Uterus (tissue), 4 donors: ENCODE measurements at places on chromosomes 2 and 18. TPM values are rescaled to one million over a fixed set of nuclear protein-coding genes. Genes with fewer than 3 reads are reported as not detected.
A peak's percentile ranks its signal among the peaks of the same experiment; 100 is the strongest.

DNA sequence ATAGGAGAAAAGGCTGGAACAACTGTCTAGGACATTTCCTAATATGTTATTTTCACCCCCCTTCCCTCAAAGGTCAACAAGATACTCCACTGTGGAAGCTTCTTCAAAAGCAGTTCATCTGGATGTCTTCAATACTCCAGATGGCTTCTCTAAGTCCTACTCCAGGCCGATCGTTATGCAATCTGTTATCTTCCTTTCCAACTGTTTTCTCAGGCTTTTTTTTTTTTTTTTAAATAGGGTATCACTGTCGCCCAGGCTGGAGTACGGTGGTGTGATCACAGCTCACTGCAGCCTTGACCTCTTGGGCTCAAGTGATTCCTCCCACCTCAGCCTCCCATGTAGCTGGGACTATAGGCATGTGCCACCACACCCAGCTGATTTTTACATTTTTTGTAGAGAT is 26.3 kb downstream of the ATP8B1 start:
- no peak for DNase-seq
- peaks cover 4% of the 10 kb centered on the region for H3K4me1 ChIP-seq
- H3K4me3 ChIP-seq: no peak overlapping the region
- H3K27ac ChIP-seq: peak overlapping the region; percentile 98
- no peaks in the 10 kb centered on the region for H3K36me3 ChIP-seq
- no peaks in the 10 kb centered on the region for H3K27me3 ChIP-seq

- H3K27ac ChIP-seq: peak overlapping the region; percentile 24
- no peaks in the 10 kb centered on the region for H3K27me3 ChIP-seq
- peak; percentile 20 for DNase-seq
- H3K4me1 ChIP-seq: no peaks in the 10 kb centered on the region
These were observed 163.8 kb downstream of the ETAA1 start for GRCh38 chr2:67560771-67561456.

GRCh38 chr2:158539176-158540005 is 82.6 kb downstream of the PKP4 start:
- no peaks in the 10 kb centered on the region for H3K27me3 ChIP-seq
- H3K4me3 ChIP-seq: no peak overlapping the region
- peak overlapping the region; percentile 50 for H3K27ac ChIP-seq
- no peaks in the 10 kb centered on the region for H3K4me1 ChIP-seq
- no peak for DNase-seq

GRCh38 chr2:187050409-187050998 is 201.5 kb upstream of the ZSWIM2 start:
- H3K4me3 ChIP-seq: no peak overlapping the region
- no peaks in the 10 kb centered on the region for H3K27me3 ChIP-seq
- no peaks in the 10 kb centered on the region for H3K4me1 ChIP-seq
- DNase-seq: no peak
- H3K36me3 ChIP-seq: no peaks in the 10 kb centered on the region
- H3K27ac ChIP-seq: no peak overlapping the region

GRCh38 chr2:152606081-152606480 is 111.2 kb downstream of the PRPF40A start:
- H3K4me3 ChIP-seq: no peak overlapping the region
- no peaks in the 10 kb centered on the region for H3K36me3 ChIP-seq
- no peak overlapping the region for H3K27ac ChIP-seq
- no peaks in the 10 kb centered on the region for H3K27me3 ChIP-seq
- no peaks in the 10 kb centered on the region for H3K4me1 ChIP-seq

RAB10 gene
- total RNA-seq: 219 TPM

LIMS2 gene
- 50.9 TPM for total RNA-seq

GRCh38 chr2:64608867-64609226 is 44.9 kb downstream of the SERTAD2 start:
- peak overlapping the region; percentile 36 for H3K27ac ChIP-seq
- no peaks in the 10 kb centered on the region for H3K4me1 ChIP-seq
- no peaks in the 10 kb centered on the region for H3K36me3 ChIP-seq
- DNase-seq: no peak
- H3K4me3 ChIP-seq: peak overlapping the region; percentile 54
- H3K27me3 ChIP-seq: no peaks in the 10 kb centered on the region

GRCh38 chr2:201929281-201930026 is 104.2 kb upstream of the FZD7 start:
- no peak overlapping the region for H3K27ac ChIP-seq
- H3K4me3 ChIP-seq: no peak overlapping the region
- no peaks in the 10 kb centered on the region for H3K27me3 ChIP-seq

DNA sequence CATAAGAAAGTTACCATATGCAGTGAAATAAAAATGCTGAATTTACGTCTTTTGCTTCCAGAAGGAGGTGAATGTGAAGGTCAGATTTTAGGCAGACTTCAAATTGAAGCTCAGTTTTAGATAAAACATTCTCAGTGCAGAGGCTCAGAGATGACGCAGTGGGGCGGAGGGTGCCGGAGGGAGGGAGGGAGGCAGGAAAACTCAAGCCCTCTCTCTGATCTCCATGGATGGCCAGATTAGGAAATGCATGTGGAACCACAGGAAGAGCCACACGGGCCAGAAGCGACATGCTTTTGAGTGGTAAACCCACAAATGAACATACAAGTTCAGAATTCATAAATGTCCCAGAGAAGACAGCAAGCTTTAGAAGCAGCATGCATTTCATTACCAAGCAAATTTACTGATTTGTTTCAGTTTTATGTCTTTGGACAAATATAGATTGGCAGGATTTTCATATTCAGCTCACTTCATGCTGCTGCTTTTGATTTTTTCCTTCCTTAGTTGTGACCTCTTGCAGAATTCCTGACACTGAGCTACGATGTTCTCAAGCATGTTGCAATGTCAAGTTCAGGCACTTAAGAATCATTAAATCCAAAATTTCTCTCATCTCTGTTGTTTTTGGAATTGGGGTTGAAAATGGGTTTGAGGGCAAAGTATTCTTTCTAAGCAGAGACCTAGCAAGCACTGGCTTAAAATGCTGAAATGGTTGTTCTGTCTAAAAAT is 29.7 kb upstream of the APCDD1 start:
- no peaks in the 10 kb centered on the region for H3K27me3 ChIP-seq
- H3K4me1 ChIP-seq: no peaks in the 10 kb centered on the region
- H3K4me3 ChIP-seq: no peak overlapping the region
- DNase-seq: peak; percentile 60
- peak overlapping the region; percentile 16 for H3K27ac ChIP-seq

DNA sequence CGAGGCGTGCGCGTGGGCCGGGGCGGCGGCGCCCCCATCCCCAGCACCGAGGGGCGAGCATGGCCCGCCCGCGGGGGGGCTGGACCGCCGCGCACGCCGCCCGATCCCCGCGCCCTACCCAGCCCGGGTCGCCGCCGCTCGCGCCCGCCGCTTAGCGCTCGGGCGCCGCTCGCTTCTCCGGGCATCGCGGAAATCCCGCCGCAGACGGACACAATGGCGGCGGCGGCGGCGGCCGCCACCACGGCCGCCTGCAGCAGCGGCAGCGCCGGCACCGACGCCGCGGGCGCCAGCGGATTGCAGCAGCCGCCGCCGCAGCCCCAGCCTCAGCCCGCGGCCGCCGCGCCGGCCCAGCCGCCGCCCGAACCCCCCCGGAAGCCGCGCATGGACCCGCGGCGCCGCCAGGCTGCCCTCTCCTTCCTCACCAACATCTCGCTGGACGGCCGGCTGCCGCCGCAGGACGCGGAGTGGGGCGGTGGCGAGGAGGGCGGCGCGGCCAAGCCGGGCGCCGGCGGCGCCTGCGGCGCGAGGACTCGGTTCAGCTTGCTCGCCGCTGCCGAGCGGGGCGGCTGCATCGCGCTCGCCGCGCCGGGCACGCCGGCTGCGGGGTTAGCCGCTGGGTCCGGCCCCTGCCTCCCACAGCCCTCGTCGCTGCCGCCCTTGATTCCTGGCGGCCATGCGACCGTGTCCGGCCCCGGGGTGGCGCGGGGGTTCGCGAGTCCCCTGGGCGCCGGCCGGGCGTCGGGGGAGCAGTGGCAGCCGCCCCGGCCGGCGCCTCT is 453 bp downstream of the CABLES1 start:
- H3K27ac ChIP-seq: peak overlapping the region; percentile 88
- peak overlapping the region; percentile 82 for H3K4me3 ChIP-seq
- H3K4me1 ChIP-seq: peaks cover 4% of the 10 kb centered on the region
- no peak for DNase-seq
- no peaks in the 10 kb centered on the region for H3K36me3 ChIP-seq

MDH1 gene
- total RNA-seq: 120 TPM
